ENCODE measurements at places on chromosomes 13 and 19. TPM values are rescaled to one million over a fixed set of nuclear protein-coding genes. Genes with fewer than 3 reads are reported as not detected.

DNA sequence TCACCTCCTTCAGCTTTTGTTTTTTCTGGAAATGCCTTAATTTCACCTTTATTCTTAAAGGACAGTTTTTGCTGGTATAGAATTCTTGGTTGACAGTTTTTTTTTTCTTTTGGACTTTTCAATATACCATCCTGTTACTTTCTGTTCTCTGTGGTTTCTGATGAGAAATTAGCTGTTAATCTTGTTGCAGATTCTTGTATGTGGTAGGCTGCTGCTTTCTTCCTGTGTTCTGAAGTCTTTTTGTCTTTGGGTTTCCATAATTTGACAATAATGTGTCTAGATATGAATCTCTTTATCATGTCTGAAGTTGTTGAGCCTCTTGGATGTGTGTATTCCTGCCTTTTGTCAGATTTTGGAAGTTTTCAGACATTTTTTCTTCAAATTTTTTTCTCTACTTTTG is 12.0 kb downstream of the ZNF283 start:
- DNase-seq = no peak

GRCh38 chr13:23147827-23148226 is 33.0 kb upstream of the SGCG start:
- DNase-seq = no peak

GRCh38 chr13:94825507-94825906 is 113.2 kb upstream of the SOX21 start:
- DNase-seq = no peak

GRCh38 chr19:13149628-13150186 is 468 bp downstream of the STX10 start:
- DNase-seq = peak; percentile 55

DNA sequence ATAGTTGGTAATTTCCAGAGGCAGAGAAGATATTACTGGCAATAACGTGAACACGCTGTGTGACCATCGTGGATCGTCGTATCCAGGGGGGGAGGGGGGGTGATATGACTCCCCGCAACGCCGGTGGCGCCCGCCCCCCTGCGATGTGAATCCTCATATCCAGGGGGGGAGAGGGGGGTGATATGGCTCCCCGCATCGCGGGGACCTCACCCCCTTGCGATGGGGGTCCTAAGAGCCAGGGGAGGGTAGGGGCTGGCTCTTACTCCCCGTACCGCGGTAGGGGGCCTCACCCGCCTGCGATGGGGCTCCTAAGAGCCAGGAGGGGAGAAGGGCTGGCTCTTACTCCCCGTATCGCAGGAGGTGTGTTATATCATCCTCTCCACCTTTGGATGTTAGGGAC is 31.3 kb upstream of the RGCC start:
- no peak for DNase-seq

GRCh38 chr19:21463449-21464105 is 41.8 kb upstream of the ZNF429 start:
- DNase-seq = no peak

DNA sequence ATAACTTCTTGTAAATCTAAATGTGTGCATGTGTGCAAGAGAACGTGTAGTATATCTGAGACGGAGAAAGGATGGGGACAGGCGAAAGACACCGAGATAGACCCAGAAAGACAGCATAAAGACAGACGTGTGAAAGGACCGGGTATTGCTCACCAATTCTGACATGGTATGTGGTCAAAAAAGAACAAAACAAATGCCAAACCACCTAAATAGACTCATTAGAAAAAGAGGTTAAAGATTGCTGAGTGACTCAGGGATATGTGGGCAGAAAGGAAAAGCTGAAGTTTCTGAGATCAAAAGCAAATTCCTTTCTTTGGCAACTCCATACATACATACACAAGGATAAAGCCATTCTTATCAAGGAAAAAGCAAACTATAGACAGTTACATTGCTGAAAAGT is 179.7 kb upstream of the TSC22D1 start:
- no peak for DNase-seq

DNA sequence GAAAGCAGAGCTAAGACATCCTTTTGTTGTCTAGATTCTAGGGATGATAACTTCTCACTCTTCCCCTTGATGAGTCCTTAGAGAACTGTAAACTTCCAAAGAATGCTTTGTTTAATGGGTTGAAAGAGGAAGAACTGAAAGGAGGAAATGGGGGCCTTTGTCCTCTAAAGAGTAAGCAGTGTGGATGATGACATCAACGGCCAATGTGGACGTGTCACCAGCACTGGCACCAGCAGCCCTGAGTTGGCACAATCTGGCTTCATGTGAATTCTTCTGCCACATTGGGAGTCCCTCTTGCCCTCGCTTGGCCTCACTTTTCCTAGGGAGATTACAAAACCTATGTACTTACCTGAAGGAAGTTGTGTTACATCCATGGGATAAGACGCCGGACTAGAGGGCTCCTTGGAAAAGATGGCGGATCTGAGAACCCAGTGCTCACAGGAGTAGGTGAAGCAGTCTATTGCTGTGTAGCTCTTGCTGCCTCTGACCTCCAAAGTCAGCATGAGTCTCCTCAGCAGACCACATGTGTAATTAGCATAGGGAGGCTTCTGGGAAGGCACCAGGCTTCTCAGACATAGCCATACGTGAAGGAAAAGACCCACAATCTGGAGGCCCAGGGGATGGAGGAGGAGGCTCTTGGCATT is 62.8 kb downstream of the RGCC start:
- no peak for DNase-seq

- no peak for DNase-seq
Observed at GRCh38 chr19:42193706-42194105, 23.8 kb downstream of the DEDD2 start.

DNA sequence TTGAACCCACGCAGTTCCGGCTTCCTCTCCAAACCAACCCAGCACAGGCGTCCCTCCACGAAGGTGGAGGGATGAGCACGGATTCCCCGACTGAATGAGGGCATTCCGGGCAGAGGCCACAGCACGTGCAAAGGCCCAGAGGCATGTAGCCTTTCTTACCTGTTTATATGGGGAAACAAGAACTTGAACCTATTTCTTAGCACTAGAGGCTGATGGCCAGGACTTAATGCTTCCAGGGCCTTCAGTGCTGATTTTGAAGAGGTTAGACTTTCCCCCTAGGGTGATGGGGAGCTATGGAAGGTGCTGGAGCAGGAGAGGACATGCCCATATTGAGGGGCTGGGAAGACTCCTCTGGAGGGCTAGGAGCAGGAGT is 2.0 kb downstream of the MAST3 start:
- no peak for DNase-seq

DNA sequence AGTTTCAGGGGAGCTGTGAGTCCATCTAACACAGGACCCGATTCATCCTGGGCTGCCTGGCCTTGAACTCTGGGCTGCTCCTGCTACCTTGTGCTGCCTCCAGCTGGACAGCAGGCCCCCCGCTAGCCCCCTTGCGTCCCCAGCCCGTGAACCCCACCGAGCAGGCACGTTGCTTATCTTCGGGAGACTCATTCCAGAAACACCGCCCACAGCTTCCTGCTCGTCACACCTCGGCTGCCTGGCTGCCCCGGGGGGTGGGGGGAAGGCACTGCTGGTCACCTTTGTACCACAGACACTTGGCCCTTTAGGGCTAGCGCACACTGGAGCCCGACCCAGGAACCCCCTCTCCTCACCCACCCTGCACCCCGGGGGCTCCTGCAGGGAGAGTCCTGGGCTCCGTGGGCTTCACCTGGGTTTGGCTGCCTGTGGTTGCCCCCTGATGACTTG is 48.1 kb downstream of the CRTC1 start:
- no peak for DNase-seq

- DNase-seq = no peak
Observed at GRCh38 chr19:604355-604754, 14.7 kb downstream of the HCN2 start.

DNA sequence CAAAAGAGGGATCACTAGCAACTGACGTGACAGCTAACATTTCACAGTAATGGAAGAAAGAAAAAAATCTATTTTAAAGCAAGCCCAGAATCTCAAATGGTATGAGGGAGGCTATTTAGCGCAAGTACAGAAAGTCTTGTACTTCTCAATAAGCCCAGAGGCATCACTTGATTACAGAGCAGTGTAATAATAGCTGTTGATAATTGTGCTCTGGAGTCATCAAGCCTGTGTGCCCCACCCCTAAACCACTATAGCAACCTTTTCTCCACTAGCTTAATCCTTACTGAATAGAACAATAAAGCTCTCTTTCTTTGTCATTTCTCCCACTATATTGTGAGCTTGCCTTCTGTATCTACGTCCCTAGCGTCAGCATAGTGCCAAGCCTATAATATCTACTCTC is 56.6 kb downstream of the FREM2 start:
- DNase-seq = no peak

GRCh38 chr13:38753878-38754277 is 67.0 kb downstream of the FREM2 start:
- DNase-seq = no peak

- DNase-seq = no peak
Observed at GRCh38 chr13:47408546-47409319, 511.9 kb upstream of the HTR2A start.

GRCh38 chr13:46154136-46154801 is 27.7 kb downstream of the LCP1 start:
- DNase-seq = peak; percentile 26

- DNase-seq = no peak
Observed at GRCh38 chr13:72504131-72504841, 223.1 kb downstream of the MZT1 start.

- DNase-seq = no peak
Observed at GRCh38 chr13:113764793-113765563, 6.0 kb downstream of the TMEM255B start.

DNA sequence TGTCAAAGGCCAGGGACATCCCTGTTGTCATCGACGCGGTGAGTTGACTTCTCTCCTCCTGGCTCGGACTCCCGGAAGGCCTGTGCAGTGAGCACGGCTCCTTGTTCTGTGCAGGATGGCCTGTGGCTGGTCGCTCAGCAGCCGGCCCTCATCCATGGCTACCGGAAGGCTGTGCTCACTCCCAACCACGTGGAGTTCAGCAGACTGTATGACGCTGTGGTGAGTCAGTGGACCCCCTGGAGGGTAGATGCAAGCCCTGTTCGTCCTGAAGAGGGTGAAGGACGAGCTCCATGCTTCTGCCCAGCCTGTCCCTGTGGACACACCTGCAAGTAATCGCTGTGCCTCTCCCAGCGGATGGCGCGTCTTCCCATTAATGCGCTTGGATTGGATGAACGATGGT is 19.2 kb downstream of the NAXD start:
- DNase-seq = peak; percentile 37

DNA sequence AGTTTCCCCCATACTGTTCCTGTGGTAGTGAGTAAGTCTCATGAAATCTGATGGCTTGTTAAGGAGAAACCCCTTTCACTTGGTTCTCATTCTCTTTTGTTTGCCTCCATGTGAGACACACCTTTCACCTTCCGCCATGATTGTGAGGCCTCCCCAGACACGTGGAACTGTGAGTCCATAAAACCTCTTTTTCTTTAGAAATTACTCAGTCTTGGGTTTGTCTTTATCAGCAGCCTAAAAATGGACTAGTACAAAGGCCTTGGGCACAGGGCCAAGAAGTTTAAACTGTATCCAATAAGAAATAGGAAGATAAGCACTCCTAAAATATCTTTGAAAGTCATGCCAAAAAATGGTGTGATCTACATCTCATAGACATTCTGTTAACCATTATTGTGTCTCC is 176.9 kb downstream of the TBC1D4 start:
- DNase-seq = peak; percentile 46

- DNase-seq = no peak
Observed at GRCh38 chr13:103078158-103078557, 11.9 kb upstream of the SLC10A2 start.

- DNase-seq = peak; percentile 33
Observed at GRCh38 chr19:11737964-11738745, 591 bp downstream of the ZNF823 start.

F2RL3 gene
- total RNA-seq = 1.2 TPM

KCNRG gene
- total RNA-seq = 0.45 TPM

FFAR3 gene
- 0.31 TPM for total RNA-seq

IRGC gene
- total RNA-seq = not detected

MADCAM1 gene
- 0.59 TPM for total RNA-seq

CYP4F2 gene
- not detected for total RNA-seq

MBD3L2 gene
- total RNA-seq = not detected

SIAH3 gene
- total RNA-seq = not detected

ATP8A2 gene
- total RNA-seq = 0.38 TPM

OR4F17 gene
- not detected for total RNA-seq

ABHD8 gene
- total RNA-seq = 13.8 TPM

ZNF471 gene
- total RNA-seq = 4.5 TPM

LATS2 gene
- total RNA-seq = 36.7 TPM

FOXO1 gene
- 21.0 TPM for total RNA-seq

YJU2 gene
- total RNA-seq = 9.7 TPM

Data from right cardiac atrium (tissue), 5 donors.